ENCODE measurements at places on chromosomes 3 and 15. TPM values are rescaled to one million over a fixed set of nuclear protein-coding genes. Genes with fewer than 3 reads are reported as not detected.

DNA sequence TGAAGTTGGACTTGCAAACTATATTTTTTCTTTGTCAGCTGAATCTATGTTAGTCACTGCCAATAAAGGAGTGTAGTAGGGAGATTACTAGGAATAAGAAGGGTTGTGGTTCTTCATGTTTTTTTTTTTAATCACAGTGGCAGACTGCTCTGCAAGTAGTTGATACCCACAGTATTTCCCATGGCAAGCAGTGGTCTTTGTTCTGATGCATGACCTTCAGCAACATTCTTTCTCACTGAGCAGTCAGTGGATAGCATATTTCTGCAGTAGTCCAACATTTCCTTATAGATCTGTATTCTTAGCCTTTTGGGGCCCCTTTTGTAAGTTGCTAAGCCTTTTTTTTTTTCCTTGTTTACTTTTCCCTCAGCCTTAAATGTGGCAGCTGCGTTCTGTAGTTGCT is 151.1 kb downstream of the DOCK3 start:
- no peak for DNase-seq

GRCh38 chr3:140387244-140387643 is 290.6 kb upstream of the TRIM42 start:
- DNase-seq = no peak

GRCh38 chr15:71899674-71900073 is 89.3 kb downstream of the NR2E3 start:
- DNase-seq = no peak

GRCh38 chr3:53740956-53741355 is 105.3 kb downstream of the CHDH start:
- DNase-seq = no peak

Gene OCA2
- total RNA-seq = 0.17 TPM

Data from psoas muscle (tissue), 8 donors.